Stimulated activated naive CD8-positive, alpha-beta T cell treated with anti-CD3 and anti-CD28 coated beads, Interleukin-15, Interleukin-2, amounts not matched to agents 100 U/mL and 50 U/mL, for 24 hours (primary cell): ENCODE measurements at places on chromosomes 3 and 15.

- peak; percentile 67 for DNase-seq
These were observed 31.3 kb upstream of the FURIN start for GRCh38 chr15:90837094-90837493.

- no peak for DNase-seq
These were observed 102.4 kb downstream of the LRIG1 start for GRCh38 chr3:66398228-66399025.

- DNase-seq, result no peak
These were observed 339.6 kb downstream of the EPHB1 start for GRCh38 chr3:135134684-135135075.

DNA sequence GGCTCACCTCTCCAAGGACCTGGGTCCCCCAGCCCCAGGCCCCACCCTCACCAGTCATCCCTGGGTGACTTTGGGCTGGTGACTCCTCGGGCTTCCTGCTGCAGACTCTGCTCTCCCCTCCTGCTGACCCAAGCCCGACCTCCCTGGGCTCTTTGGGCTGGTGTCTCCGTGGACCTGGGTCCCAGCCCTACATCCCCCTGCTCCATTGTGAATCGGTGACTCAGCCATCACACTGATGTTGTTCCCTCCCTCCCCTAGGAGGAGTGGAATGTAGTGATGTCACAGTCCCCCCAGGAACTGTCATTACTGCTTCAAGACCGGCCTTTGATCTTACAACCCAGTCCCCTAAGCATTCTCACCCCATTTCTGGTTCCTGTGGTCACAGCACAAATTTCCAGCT lies 83.7 kb downstream of the ADAMTS7 start:
- DNase-seq, result no peak

- DNase-seq, result no peak
These were observed 754.4 kb upstream of the GOLIM4 start for GRCh38 chr3:168850109-168850508.

DNA sequence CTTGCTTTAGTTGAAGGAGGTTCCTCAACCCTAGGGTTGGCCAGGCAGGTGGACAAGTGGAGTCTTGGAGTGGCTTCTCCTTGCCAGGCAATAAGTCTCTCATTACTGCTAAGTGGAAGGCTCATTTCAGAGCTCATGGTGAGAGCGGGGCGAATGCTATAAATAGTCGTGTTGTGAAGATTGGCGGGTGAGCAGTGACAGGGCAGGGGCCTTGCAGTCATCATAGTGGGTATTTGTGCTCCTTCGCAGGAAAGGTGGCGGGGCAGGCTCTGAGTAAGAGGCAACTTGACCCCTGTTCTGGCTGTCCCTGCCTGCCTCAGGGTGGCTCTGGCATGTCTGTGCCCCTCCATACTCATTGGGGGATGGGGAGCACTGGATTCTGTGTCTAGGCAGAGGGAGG lies 8.7 kb upstream of the GRM2 start:
- no peak for DNase-seq

GRCh38 chr3:112539825-112540650 lies 21.7 kb downstream of the ATG3 start:
- DNase-seq, result no peak

- DNase-seq, result no peak
These were observed 71.8 kb downstream of the PHC3 start for GRCh38 chr3:170109579-170110293.

- no peak for DNase-seq
These were observed 68.6 kb downstream of the FHIT start for GRCh38 chr3:61182662-61183061.

- DNase-seq, result no peak
These were observed 59.5 kb upstream of the TIPARP start for GRCh38 chr3:156614642-156615511.

DNA sequence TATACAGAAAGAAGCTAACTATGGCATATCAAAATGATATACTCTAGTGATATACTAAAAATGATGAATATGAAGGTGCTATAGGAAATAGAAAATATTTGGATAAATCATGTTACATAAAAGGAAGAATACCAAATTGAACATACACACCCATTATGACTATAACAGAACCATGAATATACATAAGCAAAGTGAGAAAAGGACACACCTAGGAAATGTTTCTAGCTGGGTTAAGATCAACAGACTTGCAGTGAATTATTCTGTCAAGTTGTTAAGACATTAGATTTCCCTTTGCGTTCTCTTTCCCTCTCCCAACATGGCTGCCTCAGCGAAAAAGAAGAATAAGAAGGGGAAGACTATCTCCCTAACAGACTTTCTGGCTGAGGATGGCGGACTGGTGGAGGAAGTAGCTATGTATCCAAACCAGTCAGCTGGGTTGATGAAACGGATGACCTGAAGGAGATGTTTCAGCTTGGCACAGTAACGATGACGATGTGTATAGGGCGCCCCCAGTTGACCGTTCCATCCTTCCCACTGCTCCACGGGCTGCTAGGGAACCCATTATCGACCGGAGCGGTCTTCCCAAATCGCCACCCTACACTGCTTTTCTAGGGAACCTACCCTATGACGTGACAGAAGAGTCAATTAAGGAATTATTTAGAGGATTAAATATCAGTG lies 20.2 kb upstream of the PARP14 start:
- DNase-seq, result no peak

- DNase-seq, result no peak
These were observed 79.0 kb downstream of the NR2E3 start for GRCh38 chr15:71889385-71889784.

GRCh38 chr15:90680371-90680935 lies 36.7 kb upstream of the BLM start:
- no peak for DNase-seq

DNA sequence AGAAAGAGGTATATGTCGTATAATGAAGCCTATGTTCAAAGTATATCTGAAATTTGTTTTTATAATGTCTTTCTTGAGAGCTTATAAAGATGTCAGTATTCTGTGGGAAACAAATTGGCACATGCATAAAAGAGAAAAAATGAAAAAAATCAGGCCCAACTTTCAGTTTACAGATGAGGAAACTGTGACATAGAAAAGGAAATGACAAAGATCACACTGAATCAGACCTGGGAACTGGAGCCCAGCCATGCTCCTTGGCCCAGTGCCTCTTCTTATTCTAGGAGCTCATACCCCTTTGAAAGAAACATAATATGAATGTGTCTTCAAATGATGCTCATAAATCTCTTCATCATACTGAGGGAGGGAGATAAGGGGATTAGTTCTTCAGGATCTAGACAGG lies 48.4 kb downstream of the TMEM44 start:
- DNase-seq, result no peak

DNA sequence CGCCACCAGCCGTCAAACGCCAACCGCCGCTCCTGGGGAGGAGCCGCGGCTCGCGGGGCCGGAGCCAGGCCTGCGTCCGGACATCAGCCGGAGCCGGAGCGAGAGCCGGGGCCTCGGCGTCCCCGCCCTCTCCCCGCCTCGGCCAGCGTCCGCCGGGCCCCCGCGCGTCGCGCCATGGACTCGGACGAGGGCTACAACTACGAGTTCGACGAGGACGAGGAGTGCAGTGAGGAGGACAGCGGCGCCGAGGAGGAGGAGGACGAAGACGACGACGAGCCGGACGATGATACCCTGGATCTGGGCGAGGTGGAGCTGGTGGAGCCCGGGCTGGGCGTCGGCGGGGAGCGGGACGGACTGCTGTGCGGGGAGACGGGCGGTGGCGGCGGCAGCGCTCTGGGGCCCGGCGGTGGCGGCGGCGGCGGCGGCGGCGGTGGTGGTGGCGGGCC lies 359 bp downstream of the ARIH1 start:
- DNase-seq, result no peak

GRCh38 chr3:144237351-144237750 lies 265.7 kb downstream of the DIPK2A start:
- no peak for DNase-seq

DNA sequence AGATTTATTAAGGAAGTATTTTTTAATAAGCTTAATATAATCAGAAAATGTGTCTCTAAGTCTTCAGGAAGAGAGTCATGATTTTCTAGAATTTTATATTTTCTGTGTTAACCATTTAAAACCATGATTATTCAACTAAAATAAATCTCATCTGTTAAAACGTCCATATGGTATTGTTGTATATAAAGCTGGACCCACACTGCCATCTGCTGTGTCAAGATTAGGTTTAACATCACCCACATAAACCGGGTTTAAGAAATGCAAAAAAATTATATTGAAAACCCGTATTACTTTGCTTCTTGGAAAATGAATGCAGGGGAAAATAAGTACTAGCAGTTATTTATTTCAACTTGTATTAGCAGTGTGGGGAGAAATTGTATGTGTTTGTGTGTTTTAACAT lies 9.5 kb upstream of the CCDC66 start:
- no peak for DNase-seq

GRCh38 chr3:51887620-51888019 lies 12.2 kb upstream of the IQCF5 start:
- DNase-seq, result no peak

- DNase-seq, result peak; percentile 53
These were observed 574 bp downstream of the CHST2 start for GRCh38 chr3:143119974-143120715.

- DNase-seq, result no peak
These were observed 20.7 kb downstream of the POPDC2 start for GRCh38 chr3:119639494-119640350.

DNA sequence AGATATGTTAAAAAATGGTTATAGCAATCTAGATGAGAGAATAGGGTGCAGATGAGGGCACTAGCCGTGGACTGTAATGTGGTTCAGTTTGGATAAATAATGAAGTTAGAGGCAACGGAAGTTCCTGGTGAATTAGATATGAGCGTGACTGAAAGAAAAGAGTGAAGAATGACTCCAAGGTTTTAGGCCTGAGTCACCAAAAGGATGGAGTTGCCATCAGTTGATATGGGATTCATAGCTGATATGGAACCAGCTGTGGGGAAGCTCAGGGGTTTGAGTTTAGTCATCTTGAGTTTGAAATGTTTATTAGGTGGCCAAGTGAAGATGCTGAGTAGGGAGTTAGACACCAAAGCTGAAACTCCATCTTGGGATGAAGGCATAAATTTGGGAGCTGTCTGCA lies 66.2 kb downstream of the SSR3 start:
- DNase-seq, result no peak

DNA sequence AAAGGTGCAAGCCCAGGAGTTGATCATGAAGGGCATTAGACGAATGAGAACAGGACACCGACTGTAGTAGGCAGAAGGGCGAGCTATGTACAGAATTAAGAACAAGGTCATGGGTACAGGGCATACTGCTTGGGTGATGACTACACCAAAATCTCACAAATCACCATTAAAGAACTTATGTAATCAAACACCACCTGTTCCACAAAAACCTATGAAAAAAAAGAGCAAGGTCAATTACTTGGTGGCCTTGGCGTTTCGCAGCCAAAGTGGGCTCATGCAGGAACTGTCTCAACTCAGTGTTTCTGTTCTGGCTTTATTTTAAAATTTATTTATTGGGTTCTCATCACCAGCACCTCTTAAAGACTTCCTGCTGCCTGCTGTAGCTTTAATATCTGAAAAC lies 2.1 kb downstream of the KAT2B start:
- DNase-seq, result no peak

DNA sequence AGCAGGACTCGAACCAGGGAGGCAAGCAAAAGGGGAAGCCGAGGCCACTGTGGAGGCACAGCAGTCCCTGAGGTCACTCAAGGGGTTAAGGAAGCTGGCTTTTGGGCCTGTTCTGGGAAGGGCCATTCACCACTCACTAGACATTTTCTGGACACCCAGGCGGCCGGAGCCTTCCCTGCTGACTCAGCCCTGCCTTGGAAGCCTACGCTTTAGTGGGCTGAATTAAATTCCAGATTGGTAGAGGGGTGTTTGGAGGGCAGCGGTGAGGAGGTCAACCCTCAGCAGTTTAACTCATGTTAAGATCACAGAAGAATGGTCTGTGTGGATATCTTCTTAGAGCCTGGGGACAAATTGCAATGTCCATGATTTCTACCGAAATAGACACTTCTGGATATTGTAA lies 152.8 kb downstream of the GABRG3 start:
- DNase-seq, result no peak

DNA sequence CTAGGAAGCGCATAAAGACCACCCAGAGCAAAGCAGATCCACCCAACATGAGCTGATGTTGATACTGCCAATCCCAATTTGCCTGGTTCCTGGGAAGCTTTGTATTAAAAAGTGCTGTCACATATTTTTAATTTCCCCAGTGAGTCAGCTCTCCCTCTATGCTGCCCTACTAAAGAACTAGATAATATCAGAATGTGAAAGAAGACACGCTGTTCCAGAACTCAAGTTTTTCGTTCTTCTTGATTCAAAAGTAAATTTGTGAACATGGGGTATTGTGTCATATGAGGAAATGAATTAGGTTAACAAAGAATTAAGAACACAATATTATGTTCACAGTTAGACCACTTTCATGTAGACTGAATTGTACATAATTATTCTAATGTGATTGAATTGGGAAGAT lies 734.2 kb upstream of the ALCAM start:
- no peak for DNase-seq

DNA sequence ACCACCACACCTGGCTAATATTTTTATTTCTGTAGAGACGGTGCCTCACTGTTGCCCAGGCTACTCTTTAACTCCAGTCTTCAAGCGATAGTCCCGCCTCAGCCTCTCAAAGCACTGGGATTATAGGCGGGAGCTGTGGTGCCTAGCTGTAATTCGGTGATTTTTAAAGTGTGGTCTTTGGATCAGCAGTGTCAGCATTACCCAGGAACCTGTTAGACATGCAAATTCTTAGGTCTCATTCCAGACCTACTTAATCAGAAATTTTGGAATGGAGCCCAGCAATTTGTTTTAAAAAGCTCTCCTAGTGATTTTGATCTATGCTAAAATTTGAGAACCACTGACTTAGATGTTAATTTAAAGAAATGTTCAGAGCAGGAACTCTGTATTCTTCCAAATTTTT lies 51.9 kb downstream of the GOLM2 start:
- DNase-seq, result no peak

GRCh38 chr3:55172913-55173312 lies 245.1 kb upstream of the LRTM1 start:
- DNase-seq, result no peak

DNA sequence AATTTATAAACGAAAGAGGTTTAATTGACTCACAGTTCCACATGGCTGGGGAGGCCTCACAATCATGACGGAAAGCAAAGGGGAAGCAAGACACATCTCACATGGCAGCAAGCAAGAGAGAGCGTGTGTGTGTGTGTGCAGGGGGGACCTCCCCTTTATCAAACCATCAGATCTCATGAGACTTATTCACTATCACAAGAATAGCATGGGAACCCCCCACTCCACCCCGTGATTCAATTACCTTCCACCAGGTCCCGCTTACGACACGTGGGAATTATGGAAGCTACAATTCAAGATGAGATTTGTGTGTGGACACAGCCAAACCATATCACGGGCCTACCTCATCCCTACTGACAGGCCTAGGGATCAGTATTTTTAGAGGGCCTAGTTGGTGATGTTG lies 3.1 kb upstream of the EPHB1 start:
- DNase-seq, result no peak
